NCI-H526 treated with DMSO at 0.1 percent for 48 hours (cell line): ENCODE measurements at places on chromosomes 12 and 14.

GRCh38 chr14:92633724-92634123 lies 114.7 kb downstream of the LGMN start:
- DNase-seq = no peak

DNA sequence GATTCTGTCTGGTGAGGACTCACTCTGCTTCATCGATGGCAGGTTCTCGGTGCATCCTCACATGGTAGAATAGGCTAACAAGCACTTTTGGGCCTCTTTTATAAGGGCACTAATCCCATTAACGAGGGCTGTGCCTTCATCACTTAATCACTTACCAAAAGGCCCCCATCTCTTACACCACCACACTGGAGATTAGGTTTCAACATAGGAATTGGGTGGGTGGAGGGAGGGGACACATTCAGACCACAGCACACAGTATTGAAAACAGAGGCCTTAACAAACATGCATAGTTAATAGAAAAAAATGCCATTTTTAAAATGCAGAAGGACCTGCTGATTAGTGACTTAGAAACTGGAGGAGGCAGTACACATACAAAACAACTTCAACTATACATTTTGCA lies 61.6 kb downstream of the SPPL3 start:
- no peak for DNase-seq

GRCh38 chr12:4482936-4483335 lies 37.3 kb upstream of the FGF6 start:
- DNase-seq = no peak

- no peak for DNase-seq
Measured at GRCh38 chr14:101449114-101449513, 112.2 kb upstream of the DIO3 start.

- DNase-seq = no peak
Measured at GRCh38 chr14:23443411-23443812, 8.0 kb upstream of the MYH7 start.

DNA sequence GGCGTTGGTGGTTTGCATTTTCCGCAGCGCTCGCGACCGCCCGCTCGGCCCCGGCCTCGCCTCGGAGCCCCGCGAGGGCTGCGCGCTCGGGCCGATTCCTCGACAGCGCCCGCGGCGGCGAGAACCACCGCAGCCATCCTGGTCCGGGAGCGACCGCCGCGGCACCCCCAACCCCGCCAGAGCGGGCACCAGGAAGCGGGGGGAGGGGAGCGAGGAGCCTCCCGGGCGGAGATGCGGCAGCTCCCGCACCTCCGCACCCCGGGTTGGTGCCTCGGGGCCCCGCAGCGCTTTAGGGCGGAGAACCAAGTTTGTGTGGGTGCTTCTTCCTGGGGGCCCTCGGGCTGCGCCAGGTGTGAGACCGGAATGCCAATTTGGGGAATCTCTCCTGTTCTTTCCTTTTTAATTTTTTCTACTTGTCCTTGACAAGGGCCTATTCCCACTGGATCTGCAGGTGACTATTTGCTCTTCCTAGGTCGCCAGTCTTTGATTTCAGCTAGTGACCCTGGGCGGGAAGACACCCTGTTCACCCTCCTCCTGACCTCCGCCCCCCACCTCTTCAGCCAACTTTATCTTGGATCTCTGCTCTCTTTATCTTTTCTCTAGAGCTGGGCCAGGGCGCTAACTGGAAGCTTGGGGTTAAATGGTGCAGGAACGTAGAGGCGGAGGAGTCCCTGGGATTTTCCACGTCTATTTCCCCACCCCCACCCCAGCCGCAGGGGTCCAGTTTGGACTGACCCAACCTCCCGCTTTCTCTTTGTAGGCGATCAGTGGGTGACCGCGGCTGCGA lies at the start of gene SOCS2:
Gene SOCS2, plus strand, starts transcription at position 751 of the 787 bp plus-strand sequence. CDS start 223 bp downstream, outside the sequence.
- DNase-seq = no peak

GRCh38 chr14:34502545-34503225 lies 36.8 kb downstream of the EAPP start:
- no peak for DNase-seq

- DNase-seq = no peak
Measured at GRCh38 chr12:20596061-20596460, 99.1 kb upstream of the SLCO1C1 start.

- DNase-seq = no peak
Measured at GRCh38 chr14:55975281-55975910, 142.8 kb upstream of the PELI2 start.

DNA sequence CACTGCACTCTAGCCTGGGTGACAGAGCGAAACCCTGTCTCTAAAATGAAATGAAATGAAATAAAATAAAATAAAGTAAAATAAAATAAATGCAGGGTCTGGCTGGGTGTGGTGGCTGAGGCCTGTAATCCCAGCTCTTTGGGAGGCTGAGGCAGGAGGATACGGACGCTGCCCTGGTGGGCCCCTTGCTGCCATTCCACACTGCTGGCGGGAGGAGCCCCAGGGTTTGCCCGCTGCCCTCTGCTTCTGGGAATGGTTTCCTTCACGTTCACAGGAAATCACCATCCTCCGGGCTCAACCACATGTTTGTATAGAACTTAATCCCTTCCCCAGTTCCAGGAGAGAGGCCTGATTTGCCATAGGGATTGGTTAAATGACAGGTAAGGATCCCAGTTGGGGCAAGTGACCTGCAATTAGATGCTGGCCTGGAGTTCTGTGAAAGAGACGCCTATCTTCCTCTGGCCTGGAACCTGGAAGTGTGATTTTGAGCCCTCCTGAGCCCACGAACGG lies 29.3 kb downstream of the CALM1 start:
- no peak for DNase-seq

GRCh38 chr12:97308576-97309198 lies 153.9 kb upstream of the RMST start:
- DNase-seq = peak; percentile 37

- DNase-seq = no peak
Measured at GRCh38 chr12:57343703-57344378, 87.0 kb downstream of the R3HDM2 start.

- DNase-seq = no peak
Measured at GRCh38 chr12:2354151-2354991, 301.6 kb downstream of the CACNA1C start.

GRCh38 chr12:118356809-118357256 lies 15.9 kb downstream of the TAOK3 start:
- no peak for DNase-seq

- no peak for DNase-seq
Measured at GRCh38 chr12:14072987-14073386, 91.6 kb upstream of the GRIN2B start.

GRCh38 chr14:31939934-31940333 lies 137.2 kb upstream of the ARHGAP5 start:
- DNase-seq = no peak

DNA sequence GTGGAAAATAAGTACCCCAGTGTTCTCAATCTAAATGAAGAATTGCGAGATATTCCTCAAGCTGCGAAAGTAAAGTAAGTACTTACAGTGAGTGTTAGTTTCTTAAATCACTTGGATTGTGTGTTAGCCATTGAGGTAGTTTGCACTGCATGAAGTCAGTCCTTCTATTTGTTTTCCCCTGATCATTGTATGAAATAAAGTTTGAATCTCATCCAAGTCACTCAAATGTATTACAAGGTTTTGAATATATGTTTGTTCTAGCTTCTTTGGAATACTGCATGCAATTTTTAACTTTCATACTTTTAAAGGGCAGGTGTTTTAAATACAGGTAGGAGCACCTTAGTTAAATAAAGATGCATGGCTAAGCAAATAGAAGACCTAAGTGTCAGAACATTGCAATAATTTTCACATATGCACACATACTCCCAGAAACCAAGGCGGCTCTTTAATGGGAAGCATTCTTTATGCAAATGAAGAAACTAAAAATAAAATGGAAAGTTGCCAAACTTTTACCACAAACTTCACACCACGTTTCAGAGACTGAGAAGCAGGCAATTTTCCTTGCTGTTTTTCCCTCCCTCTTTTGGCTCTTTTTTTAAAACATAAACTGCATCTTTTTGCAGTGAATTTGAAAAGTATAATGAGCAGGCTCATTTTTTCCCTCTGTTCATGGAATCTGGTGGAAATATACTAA lies 105.6 kb downstream of the GPR135 start:
- peak; percentile 76 for DNase-seq

- DNase-seq = no peak
Measured at GRCh38 chr14:91925001-91925726, 22.3 kb downstream of the FBLN5 start.

GRCh38 chr12:122866950-122867607 lies 28.8 kb downstream of the VPS37B start:
- DNase-seq = no peak

DNA sequence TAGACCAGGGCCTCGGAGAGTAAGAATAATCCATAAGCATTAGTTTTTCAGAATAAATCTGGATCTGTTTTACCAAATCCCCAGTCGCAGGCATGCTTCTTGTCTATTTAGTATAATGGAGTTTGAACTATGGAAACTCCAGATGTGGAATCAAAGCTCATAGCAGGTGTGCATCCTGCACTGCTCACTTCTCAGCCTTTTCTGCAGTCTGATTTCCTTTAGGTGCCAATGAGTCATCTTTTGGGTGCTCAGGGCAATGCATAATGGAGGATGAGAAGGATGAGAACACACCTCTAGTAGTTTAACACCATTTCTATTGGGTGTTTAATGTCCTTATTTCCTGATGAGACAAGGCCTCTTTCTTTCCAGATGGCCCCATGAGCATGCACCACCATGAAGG lies 961.2 kb downstream of the TMEM121 start:
- DNase-seq = no peak

- no peak for DNase-seq
Measured at GRCh38 chr12:28390206-28390605, 199.9 kb downstream of the CCDC91 start.

DNA sequence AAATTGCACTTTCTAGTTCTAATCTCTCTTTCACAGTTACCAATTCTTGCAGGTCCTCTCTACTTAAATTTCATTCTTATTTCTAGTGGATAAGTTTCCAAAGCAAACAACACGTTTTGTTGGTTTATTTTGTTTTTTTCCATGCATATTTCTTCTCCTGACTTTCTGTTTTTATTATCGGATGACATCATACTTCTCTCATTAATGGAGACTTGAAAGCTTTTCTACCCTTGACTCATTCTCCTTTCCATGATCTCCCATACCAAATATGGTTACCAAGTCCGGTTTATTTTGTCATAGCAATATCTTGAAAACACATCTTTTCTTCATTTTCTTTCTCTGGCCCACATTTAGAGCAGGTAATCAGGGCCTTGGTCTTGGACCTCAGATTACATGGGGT lies 796.5 kb downstream of the GALC start:
- DNase-seq = no peak

DNA sequence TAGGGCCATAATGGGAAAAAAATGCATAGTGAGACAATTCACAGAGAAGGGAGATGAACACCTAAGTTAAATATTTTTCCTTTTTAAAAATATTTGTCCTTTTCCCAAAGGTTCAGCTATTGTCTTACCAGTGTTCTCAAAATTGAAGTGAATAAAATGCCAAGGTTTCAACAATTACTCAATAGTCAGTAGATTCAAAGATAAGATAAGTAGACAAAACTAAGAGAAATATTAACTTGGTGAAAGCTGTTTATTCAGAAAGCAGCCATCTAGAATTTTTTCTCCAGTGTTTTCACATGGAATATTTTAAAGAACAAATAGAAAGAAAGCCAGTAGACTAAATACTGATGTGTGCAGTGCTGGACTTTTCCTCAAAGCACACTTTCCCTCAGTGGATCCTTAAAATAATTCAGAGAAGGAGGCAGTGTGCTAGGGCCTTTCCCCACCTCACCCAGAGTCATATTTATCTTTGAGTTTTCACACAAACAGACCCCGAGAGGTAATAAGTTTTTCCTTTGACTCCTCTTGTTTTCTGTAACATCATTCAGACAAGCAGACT lies 144.5 kb upstream of the PLEKHG7 start:
- no peak for DNase-seq

GRCh38 chr14:93075891-93076290 lies 39.8 kb downstream of the ITPK1 start:
- no peak for DNase-seq

- DNase-seq = no peak
Measured at GRCh38 chr14:52802597-52802996, 11.2 kb upstream of the GNPNAT1 start.

- peak; percentile 51 for DNase-seq
Measured at GRCh38 chr12:130351326-130351725, 13.6 kb downstream of the PIWIL1 start.

GRCh38 chr12:13193505-13194231 lies 2.9 kb upstream of the EMP1 start:
- DNase-seq = no peak

- no peak for DNase-seq
Measured at GRCh38 chr14:92309968-92310530, 12.9 kb upstream of the SLC24A4 start.
